ENCODE measurements at places on chromosomes 5 and 9.

DNA sequence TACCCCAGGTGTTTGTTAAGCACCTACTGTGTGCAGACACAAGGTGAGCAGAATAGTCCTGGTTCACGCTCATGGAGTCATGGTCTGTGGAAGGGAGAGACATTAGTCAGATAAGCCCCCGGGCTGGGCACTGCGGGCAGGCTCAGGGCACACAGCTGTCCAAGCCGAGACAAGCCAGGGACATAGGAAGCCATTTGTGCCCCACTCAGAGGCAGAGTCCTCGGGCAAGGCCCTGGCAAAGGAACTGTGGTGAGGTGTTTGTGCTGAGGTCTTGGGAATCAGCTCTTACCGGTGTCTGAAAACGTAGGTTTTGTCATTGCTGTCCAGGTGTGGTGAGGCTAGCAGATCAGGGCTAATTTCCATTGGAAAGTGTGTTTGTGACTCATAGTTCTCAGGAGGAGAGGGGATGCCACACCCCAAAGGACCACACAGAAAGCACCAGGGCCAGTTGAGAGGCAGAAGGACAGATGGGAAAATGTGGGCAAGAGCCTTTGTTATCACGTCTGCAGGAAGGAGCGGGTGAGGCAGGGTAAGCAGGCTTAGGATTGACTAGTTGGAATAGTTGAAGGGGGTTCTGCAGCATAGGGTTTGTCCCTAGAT is 46.1 kb upstream of the NEURL1B start:
- no peak for DNase-seq

GRCh38 chr9:137660144-137660543 is 41.3 kb downstream of the EHMT1 start:
- DNase-seq: no peak

DNA sequence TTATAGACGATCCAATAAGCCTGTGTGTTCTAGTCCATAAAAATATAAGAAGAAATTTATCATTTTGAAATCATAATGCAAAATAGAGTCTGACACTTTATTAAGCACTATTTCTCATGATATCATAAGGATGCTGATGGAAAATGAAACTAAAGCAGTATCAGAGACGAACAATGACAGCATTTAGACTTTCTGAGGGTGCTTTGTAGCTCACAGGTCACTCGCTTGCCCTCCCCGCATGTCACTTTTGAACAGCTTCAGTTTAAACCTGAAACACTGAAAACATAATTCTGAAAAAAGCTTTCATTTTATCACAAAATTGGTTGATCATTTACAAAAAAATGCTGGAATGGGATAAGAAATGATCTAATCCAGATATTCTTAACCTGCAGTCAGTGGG is 247.1 kb downstream of the EBF1 start:
- DNase-seq: no peak

- no peak for DNase-seq
Observed at GRCh38 chr9:133130685-133131244, 9.7 kb upstream of the RALGDS start.

DNA sequence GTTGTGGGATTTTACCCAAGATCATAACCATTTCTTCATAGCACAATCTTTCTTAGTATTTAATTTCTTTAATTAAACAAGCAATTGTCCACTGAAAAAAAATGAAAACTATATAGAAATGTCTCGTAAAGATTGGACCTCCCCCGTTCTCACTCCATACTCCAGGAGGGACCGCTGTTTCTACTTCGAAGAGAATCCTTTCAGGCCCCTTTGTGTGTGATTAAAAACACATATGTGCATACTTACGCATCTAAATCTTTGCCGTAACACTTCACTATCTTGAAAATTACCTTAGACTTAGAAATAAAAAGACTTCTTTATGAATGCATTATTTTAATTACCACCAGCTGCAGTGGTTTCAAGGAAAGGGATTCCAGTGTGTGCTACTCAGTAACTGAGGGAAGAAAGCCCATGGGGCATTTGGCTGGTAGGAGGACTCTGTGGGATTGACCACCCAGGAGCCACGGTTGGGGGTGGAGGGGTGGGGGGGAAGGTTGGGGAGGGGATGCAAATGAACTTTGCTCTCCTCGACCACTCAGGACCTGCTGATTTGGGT is 209.1 kb downstream of the FAM114A2 start:
- DNase-seq: no peak

DNA sequence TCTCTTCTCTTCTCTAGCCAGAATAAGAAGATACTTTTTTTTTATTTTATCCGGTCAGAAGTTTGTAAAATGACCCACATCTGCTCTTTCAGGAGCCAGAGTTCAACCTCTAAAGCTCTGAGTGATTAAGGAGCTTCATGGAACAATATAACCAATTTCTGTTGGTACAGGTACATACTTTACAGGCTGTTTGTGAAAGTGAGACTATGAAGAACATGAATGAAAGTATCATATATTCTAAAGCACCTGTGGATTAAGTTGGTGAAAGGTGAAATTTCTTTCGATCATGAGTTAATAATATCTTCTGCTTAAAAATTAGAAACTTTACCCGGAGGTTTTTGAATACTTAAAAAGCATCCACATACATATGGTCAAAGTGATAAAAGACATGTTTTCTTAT is 65.2 kb downstream of the DMRT2 start:
- DNase-seq: no peak

DNA sequence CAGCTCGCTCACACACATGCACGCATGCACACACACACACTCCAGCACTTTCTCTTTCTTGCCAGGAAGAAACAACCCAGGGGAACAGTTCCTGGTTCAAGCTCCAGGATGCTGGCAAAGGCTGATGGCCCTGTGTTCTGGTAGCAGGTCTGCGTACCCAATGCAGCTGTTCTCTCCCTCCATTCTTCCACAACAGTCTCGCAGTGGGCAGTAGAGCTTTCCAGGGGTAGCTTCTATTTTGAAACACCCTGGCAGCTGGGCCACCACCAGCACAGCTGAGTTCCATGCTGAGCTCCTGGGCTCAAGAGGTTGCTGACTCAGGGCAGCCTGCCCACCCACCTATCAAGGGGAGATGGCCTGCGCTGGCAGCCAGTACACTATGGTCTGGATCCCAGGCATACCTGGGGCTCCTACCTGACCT is 4.7 kb downstream of the VDAC1 start:
- no peak for DNase-seq

GRCh38 chr5:139494256-139494655 is 11.7 kb upstream of the STING1 start:
- no peak for DNase-seq

GRCh38 chr5:168346417-168346816 is 55.0 kb downstream of the WWC1 start:
- DNase-seq: no peak

- DNase-seq: no peak
Observed at GRCh38 chr5:4222147-4222546, 626.5 kb downstream of the IRX1 start.

DNA sequence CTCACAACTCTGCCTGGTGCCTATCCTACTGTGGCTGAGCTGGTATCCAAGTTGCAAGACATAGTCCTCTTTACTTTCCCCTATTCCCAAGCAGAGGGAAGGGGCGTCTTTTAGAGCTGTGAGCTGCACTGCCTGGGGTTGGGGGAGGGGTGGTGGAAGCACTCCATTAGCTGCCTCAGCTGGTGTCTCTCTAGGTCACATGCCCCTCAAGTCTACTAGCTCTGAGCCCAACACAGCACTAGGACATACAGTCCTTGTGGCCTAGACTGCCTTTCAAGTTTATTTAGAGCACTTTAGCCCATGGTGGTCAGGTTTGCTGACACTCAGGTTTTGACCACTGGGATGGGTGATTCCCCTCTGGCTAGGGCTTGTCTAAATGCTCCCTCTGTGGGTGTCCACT is 54.7 kb downstream of the SREK1 start:
- DNase-seq: no peak

- DNase-seq: no peak
Observed at GRCh38 chr9:5554254-5554653, 43.9 kb downstream of the PDCD1LG2 start.

DNA sequence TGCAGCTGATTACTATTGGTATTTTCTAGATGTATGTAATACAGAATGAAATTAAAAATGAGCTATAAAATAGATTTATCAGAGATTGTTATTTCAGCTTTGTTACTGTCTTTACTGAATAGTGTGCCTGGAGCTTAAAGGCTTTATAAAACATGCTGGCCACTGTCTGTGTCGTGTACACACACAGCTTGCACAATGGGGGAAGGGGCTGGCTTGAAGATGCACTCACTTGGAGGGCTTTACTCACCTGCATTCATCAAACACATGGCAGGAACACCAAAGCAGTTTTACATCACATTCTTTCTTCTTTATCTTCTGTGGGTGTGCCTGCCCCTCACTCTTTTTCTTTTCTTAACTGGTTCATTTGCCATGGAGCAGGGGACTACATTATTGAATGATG is 60.9 kb downstream of the TLE4 start:
- DNase-seq: no peak

DNA sequence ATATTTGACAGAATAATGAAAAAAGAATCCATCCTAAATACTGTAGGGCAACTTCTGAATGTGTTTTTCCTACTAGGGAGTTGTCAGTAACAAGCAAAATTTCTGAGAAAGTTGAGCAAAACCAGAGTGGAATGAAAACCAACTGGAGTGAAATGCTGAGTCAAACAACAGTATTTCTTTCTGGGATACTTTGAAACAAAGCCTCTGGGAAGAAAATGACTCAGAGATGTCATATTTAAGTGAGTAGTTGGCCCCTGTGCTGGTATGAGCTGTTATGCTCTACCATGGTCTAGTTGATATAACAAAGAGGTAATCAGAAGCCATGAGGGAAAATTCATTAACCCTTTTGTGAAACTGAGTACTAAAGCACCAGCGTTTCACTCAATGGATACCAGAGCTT is 372.1 kb upstream of the C9orf72 start:
- no peak for DNase-seq

DNA sequence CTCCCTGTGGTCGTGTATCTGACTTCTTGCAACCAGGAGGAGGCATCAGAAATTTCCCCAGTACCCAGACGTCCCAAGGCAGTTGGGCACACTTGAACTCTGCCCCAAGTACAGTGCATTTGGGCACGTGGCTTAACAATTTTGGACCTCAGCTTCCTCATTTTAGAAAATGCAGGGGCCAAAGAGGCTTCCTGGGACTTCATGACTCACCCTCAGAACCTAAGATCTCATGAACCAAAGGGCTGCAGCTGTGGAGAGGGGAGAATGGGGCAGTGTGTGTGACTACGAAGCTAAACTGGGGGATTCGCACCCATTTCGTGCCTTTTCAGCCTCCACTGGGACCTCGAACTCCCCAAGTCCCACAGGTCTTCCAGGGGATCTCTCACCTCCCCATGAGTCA is 59.2 kb downstream of the SYK start:
- DNase-seq: no peak

GRCh38 chr5:135999406-136000139 is 29.2 kb upstream of the TGFBI start:
- no peak for DNase-seq

DNA sequence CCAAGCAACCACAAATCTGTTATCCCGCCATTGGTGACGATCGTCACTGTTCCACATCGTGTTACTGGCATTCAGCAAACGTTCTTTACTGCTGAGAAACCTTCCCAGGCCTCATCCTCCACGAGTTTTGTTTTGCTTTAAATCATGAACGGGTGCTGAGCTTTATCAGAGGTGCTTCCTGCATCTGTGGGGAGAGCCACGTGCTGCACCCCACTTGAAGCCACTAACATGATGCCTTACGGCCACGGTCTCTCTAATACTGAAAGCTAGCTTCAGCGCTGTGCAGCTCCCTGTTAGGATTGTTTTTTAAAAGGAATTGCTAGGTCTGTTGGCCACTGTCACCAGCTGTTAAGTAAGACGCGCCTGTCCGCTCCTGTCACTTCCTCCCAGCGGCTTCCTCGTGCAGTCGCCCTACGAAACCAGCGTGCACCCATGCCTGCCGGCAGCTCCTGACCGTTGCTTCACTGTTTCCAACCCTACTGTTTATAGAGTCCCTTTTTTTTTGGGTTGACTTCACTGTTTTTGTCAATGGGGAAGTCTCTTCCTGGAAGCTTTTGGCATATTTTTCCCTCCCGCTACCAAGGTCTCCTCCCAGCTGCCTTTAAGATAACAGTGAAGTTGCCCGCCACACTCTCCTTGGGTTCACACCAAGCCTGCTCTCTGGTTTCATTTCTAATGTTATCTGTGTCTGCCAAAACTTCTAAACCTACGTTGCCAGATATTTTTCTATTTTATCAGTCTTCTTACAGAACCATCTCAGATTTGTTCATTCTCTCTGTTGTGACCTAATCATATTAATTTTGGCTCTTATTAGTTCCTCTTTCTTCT is 20.3 kb downstream of the LPCAT1 start:
- no peak for DNase-seq

- DNase-seq: no peak
Observed at GRCh38 chr5:150618163-150618562, 22.3 kb upstream of the SYNPO start.
